ENCODE measurements at places on chromosomes 2 and 18. TPM values are rescaled to one million over a fixed set of nuclear protein-coding genes. Genes with fewer than 3 reads are reported as not detected.

GRCh38 chr2:109694190-109694589 is 80.0 kb downstream of the SOWAHC start:
- no peak for DNase-seq

- DNase-seq = peak; percentile 79
These were observed 105.0 kb upstream of the ZFP36L2 start for GRCh38 chr2:43331422-43331821.

DNA sequence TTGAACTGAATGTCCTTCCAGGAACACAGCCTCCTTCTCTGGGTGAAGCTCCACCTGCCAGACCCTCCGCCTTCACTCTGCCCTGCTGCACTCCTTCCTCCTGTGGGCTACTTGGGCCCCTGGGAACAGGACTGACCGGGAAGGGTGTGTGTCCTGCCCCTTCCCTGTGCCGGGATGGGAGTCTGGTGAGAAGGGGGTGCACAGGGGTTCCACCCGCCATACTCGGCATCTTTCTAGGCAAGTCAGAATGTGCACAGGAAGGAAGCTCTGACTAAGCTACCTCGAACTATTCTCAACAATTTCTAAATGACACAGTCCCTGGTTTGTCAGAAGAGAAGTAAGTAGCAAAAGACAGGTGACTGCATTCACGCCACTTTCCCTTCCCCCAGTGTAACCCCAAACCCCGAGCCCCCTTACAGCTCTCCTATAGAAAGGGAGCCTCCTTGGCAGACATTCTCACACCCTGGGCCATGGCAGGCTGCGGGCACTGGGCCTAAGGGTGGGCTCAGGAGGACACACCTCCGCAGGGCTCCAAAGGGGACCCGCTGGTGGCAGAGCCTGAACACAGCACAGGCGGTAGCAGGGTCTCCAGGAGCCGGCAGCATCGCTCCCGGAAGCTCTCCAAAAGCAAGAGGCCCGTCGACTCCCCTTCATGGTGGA is 184.1 kb downstream of the HDAC4 start:
- DNase-seq = no peak

- DNase-seq = no peak
These were observed 69.8 kb upstream of the PPM1B start for GRCh38 chr2:44098891-44099290.

DNA sequence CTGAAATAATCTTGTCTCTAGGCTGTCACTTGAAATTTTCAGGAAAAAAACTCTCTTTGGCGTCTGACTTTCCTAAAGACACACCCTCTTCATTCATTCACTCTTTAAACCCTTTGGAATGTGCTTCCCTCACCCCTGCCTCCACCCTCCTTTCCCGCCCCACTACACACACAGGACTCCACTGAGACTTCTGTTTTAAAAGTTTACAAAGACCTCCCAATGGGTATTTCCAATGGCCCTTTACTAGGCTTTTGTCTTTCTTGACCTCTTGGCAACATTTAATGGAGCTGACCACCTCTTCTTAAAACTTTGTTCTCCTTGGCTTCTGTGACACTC is 96.1 kb downstream of the RBMS1 start:
- DNase-seq = no peak

DNA sequence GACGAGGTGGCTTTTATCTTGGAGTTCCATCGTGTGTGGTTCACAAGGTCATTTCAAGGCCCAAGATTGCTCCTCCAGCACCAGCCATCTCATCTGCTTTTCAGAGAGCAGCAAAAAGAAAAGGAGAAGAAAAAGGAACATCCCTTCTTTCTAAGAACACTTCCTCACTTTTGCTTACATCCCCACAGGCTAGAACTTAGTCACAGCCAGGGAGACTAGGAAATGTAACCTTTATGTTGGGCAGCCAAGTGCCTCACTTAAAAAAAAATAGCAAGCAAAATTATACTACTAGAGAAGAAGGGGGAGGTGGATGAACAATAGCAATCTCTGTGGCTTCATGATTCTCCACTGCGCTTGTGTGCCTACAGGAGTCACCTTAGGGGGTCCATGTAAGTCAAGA is 141.8 kb downstream of the SMAD2 start:
- no peak for DNase-seq

DNA sequence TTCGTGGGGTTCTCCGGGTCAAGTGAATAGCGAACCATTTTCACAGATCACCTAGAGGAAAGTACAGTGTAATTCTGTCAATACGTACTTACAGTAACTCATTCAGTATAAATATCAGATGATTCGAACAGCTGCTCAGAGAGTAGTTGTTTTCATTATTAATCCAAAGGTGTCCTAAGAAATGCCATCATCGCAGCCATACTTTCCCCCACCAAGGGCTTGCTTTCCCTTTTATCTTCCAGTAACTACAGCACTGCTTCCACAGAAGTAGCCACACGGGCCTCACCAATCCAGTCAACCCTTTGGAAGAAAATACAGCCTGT is 4.5 kb upstream of the C18orf32 start:
- no peak for DNase-seq

DNA sequence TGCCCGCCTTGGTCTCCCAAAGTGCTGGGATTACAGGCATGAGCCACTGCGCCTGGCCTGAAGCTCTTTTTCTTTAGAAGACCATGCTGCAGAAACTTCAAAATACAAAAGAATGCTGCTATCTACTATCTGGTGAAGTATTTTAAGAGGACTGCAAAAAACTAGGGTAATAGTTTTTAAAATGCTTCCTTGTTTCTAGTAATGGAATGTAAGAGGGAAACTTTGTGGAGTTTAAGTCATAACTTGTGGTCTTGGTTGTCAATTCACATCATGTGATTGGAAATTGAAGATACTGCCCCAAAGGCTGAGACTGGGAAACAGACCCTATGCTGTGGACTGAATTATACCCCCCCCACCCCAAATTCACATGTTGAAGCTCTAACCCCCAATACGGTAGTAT is 68.3 kb downstream of the B3GNT2 start:
- no peak for DNase-seq

- no peak for DNase-seq
These were observed 282.8 kb downstream of the NBAS start for GRCh38 chr2:15278296-15278695.

DNA sequence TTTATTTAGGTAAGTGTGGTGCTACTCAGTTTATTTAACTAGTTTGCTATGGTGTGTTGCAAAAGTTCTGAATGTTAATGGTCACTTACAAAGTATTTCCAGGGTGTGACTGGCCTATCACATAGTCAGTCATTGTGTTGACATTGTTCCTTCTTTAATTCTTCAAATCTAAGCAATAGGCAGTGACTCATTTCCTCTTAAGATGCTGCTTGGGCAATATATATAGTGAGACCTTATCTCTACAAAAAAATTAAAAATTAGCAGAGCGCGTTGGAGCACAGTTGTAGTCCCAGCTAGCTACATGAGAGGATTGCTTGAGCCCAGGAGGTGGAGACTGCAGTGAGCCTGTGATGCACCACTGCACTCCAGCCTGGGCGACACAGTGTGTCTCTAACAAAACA is 5.8 kb upstream of the CCDC88A start:
- no peak for DNase-seq

- DNase-seq = no peak
These were observed 6.9 kb upstream of the ZFAND2B start for GRCh38 chr2:219199470-219200211.

GRCh38 chr2:199465390-199465789 is 7.7 kb upstream of the SATB2 start:
- no peak for DNase-seq

DNA sequence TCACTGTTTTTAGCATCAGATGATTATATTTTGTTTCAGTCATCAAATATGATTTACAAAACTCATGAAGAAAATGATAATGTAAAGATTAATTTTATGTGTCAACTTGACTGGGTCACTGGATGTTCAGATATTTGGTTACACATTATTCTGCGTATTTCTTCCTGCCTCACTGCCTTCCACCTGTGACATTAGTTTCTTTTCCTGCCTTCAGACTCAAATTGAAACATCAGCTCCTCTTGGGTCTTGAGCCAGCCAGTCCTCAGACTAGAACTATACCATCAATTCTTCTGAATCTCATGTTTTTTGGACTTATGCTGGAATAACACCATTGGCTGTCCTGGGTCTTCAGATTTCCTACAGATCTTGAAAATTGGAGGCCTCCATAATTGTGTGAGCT is 96.7 kb downstream of the ZNF385B start:
- DNase-seq = no peak

GRCh38 chr2:104870100-104870975 is 16.4 kb downstream of the POU3F3 start:
- DNase-seq = no peak

GRCh38 chr2:15729709-15730544 is 138.3 kb downstream of the DDX1 start:
- DNase-seq = no peak

GRCh38 chr2:181646415-181646987 is 10.4 kb downstream of the CERKL start:
- no peak for DNase-seq

DNA sequence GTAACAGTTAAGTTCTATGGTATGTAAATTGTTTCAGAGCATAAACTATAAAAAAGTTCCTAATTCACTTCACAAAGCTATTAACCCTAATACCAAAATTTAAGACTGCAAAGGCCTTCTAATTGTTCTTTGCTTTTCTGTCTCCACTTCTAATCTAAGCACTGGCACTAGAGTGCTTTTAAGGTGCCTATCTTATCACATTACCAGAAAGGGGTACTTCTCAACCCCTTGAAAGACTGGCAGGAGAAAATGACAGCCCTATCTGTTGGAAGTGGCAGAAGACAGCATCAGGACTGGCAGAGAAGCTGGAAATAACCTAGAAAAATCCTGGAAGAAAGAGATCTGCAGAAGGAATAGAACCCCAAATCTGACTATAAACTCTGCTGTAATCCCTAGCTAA is 10.3 kb downstream of the CNRIP1 start:
- no peak for DNase-seq

DNA sequence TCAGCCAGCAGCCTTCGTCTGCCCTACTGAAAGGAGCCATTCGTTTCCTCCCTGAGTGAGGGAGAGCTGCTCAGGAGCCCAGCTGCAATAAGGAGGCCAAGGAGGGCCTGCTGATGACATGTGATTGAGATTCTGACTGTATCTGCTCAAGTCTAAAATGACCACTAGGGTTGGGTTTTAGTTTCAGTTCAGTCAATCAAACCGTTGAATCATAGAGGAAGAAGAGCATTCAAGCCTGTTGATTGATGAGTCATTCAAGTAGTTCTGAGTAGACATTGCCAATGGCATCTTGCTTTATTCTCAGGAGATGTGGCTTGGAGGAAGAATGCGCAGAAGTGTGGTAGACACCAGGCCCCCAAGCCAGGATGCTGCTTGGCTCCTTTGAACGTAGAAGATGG is 19.9 kb upstream of the BCL2L11 start:
- DNase-seq = no peak

GRCh38 chr18:356778-357177 is 88.9 kb upstream of the THOC1 start:
- DNase-seq = no peak

- no peak for DNase-seq
These were observed 647 bp downstream of the PSME4 start for GRCh38 chr2:53969968-53970723.

DNA sequence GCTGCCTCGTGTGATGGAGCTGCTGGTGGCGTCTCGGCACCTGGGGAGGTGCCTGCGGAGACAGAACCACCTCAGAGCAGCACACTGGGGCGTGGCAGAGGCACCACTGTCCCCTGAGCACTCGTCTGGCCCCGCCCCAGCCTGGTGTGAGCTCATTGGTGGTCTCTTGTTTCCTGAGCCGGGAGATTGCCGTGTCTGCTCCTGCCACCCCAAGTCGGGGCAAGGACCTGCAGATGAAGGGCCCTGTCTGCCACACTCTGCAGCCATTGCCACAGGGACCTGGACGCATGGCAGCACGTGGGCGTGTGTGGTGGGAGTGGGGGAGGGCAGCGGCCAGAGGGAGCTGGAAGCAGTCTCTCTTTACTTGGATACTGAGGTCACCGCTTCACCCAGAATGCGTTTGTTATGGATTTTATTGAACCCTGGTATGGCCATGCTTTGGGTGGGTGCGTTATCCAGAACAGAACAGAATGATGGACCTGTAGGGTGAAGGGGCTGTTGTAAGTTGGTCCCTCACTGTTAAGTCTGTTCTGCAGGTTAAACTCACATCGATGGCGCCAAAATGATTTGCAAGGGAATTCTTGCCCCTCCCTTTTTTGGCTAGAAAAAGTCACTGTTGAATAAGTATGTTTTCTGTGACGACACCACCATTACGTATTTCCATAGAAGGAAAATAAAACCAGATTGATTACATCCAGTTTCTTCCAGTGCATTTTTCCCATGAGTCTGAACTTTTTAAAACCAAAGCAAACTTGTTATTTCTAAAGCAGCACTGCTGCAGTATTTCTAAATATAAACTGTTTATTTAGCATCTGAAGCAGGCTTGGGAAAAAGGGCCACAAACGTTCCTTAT is 92.0 kb downstream of the USP40 start:
- no peak for DNase-seq

Gene SLC9A4
- polyA plus RNA-seq = 0.08 TPM

Gene LYPD6B
- 26.6 TPM for polyA plus RNA-seq

Gene EMX1
- 0.08 TPM for polyA plus RNA-seq

Gene SKA1
- polyA plus RNA-seq = 9.1 TPM

Gene CTAGE1
- polyA plus RNA-seq = not detected

Data from left lung (tissue), 14 donors.